ENCODE measurements at places on chromosomes 4 and X.

DNA sequence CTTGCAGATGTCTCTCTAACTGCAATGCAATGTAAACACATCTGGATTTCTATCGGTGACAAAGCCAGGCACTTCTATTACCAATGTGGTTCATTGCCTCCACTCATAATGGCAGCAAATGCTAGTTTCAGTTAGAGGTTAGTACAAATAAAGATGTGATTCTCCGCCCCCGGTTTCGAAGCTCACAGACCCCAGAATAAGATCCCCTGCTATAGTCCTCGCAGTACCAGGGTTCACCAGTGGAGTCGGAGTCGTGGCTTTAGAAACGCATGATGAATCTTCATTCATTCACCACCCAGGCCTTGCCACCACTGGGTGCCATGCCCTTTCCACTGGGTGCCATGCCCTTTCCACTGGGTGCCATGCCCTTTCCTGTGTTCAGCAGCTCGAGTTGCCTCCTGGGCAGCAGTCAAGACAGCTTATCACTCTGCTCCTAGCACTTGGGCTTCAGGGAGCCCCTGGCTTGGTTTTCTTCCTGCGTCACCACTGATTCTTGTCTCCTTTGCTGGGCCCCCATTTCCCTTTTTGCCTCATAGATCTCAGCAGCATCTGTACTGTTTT, 3.5 kb upstream of the NAA10 start:
- DNase-seq, result no peak

DNA sequence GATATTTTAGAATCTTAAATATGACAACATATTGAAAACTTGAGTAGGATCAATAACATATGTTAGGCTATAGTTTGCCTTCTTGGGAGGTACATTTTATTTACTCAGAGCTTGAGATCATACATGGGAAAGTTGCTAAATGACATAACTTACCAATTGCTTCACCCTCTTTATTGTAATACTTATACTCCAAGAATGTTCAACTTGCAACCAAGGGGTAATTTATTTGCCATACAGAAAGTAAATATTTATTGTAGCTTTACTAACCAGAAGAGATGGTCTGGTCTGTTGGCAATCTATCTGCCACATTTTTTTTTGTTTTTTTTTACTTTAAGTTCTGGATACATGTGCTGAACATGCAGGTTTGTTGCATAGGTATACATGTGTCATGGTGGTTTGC, 426.6 kb downstream of the ARHGAP24 start:
- no peak for DNase-seq

DNA sequence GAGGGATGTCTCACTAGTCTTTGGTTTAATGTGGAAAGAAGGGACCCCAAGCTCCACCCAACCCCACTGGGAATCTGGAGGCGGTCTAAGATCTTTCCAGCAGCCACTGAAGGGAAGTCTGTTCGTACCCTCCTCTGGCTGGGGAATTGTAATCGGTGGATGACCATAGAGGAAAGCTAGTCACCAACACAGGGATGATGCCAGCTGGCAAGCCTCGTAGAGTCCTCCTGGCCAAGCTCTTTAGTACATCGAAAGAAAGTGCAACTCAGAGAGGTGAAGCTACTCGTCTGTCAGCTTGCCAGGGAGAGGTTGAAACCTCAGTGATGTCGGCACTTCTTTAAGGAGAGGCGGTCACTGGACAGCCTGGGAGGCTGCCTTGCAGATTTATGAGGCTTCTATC, 58.7 kb downstream of the MAMLD1 start:
- no peak for DNase-seq

DNA sequence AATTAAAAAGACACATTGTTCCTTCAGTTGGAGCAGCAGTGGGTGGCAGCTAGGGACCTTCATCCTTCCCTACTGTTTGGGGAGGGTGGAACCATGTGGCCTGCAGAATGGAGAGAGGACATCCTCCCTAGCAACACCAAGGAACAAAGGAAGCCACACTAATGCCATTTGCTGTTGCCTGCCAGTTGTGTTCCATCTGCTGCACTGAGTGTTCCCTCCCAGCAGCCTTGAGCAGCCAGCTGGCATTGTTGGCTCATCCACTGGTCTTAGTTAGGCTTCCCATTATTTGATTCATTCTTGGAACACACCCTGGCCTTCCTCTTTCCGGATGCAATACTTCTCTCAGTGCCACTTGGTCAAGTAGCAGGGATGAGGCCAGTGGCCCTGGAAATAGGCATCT, 25.0 kb upstream of the HMGB3 start:
- peak; percentile 27 for DNase-seq

- DNase-seq, result peak; percentile 22
Observed at GRCh38 chr4:139633661-139634060, 32.0 kb upstream of the MGST2 start.

DNA sequence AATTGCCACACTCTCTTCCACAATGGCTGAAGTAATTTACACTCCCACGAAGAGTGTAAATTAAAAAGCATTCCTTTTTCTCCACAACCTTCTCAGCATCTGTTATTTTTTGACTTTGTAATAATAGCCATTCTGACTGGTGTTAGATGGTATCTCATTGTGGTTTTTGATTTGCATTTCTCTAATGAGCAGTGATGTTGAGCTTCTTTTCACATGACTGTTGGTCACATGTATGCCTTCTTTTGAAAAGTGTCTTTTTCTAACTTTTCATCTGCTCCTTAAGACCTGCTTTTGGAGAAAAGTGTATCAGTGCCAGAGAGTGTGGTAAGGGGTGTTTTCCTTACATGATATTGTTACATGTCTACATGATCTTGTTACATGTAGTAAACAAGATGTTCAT, 25.7 kb downstream of the GUCY1A1 start:
- DNase-seq, result no peak

GRCh38 chr4:41526628-41527027, 11.3 kb upstream of the LIMCH1 start:
- DNase-seq, result no peak

DNA sequence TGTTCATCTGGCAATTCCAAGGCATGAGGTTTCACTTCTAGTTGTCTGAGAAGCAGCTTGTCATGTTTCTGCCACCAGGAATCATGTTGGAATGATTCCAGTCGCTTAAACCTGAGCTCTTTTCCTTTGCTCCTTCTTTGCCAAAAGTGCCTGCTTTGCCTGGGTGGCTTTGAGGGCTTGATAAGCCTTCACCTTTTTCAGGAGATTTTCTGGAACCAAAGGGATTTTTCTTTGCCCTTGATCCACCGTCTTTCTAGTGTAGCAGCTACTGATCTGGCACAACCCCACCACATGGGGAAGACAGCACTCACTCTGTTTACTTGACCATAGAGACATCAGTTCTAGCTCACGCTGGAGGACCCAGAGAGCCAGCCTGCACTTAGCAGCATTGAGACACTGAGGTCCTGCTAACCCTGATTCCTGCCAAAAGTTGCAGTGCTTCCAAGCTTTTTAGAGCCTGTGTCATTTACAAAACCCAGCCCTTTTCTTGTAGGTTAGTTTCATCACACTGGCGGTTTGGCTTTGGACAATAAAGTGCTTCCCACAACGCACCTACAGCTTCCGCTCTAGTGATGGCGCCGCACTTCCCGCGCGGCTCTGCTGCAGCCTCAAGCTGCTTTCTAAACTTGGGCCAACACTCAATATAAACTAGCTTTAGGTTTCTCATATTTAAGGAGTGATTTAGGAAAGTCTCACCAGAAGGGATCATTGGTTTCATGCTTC, 7.3 kb upstream of the CCNI start:
- no peak for DNase-seq

- no peak for DNase-seq
Observed at GRCh38 chr4:54363037-54363436, 133.9 kb downstream of the PDGFRA start.

All from glutamatergic neuron (in vitro differentiated cells).